ENCODE measurements at places on chromosomes 7 and 10. TPM values are rescaled to one million over a fixed set of nuclear protein-coding genes. Genes with fewer than 3 reads are reported as not detected.

Gene YWHAG
- 56.0 TPM for total RNA-seq

Gene SPDYE16
- not detected for total RNA-seq

Gene CPEB3
- 1.1 TPM for total RNA-seq

Gene KLF6
- total RNA-seq = 49.8 TPM

Gene FXYD4
- not detected for total RNA-seq

Gene FEZF1
- total RNA-seq = not detected

Gene SCART1
- total RNA-seq = 2.1 TPM

Gene ADARB2
- total RNA-seq = not detected

Gene FKBP6
- total RNA-seq = not detected

Gene COL13A1
- total RNA-seq = 17.3 TPM

Gene KLF14
- total RNA-seq = not detected

Gene UBE2D4
- 33.0 TPM for total RNA-seq

Gene LRRC4
- 0.32 TPM for total RNA-seq

Gene RBM48
- total RNA-seq = 12.8 TPM

Gene RADIL
- total RNA-seq = 0.13 TPM

Gene CPXM2
- 19.8 TPM for total RNA-seq

Gene DLG5
- total RNA-seq = 27.4 TPM
